ENCODE measurements at places on chromosomes 2 and 18.

DNA sequence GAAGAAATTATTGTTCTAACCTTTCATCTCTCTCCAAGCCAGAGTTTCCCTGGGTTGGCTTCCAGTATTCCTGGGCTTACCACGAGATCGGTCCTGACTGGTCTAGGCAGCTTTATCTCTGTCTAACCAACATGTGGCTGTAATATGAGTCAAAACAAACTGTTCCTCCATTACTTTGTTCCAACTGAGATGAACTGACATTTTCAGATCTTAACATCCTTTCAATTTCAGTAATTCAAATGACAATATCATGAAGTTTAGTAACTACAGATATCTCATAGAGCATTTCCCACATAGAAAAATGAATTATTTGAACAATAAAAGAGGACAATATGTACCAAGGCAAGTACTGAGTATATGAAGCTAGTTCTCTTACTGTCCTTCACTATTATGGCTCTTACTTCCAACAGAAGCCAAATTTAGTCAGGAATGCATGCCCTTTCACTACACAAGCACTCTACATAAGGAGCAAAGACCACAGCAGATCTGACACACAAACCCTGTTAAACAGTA, 15.5 kb downstream of the SLC25A12 start:
- DNase-seq = peak; percentile 40

- DNase-seq = no peak
These were observed 121.4 kb downstream of the KCNF1 start for GRCh38 chr2:11033114-11033513.

DNA sequence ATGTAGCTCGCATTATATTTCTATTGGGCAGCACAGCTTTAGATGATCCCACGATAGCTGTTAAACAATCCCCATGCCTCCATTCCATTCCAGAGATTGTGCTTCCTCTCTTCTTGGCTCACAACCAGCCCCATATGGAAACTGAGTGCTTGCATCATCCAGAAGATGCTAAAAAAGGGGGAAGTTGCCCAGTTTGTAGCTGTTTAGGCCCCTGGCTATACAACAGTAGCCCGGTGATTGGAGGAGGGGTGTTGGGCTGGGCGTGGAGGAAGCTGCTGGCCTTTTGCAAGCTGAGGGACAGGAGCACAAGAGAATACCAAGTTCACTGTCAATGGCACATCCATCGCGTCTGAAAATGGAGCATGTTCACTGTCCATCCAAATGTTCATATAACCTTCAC, 360.2 kb downstream of the ALK start:
- DNase-seq = no peak

DNA sequence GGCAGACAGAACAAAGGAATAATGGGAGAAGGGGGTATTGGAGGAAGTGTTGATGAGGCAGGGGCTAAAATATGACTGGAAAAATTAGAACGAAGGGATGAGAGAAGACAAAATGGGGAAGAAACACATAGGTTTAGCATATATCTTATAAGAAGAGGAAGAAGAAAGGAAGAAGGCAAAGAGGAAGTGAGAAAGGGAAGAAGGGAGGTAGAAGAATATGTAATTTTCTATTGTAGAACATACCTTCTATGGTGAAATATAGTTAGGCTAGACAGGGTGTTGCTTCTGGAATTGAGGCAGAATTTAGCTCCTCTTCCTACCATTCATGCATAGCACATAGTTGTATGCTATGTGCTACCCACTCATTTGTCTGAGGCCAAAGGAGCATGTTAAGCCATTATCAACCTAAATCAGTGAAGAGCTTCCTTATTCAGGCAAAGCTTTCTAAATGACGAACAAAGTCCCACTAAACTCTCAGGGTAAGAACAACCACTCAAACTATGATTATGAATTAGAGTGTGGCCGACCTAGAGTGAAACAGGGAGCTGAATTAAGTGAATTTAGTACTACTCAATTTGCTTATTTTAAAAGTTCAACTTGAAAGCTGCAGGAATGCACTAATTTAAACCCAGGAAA, 180.9 kb upstream of the GALNT5 start:
- DNase-seq = no peak

- no peak for DNase-seq
These were observed 77.4 kb downstream of the CTAGE1 start for GRCh38 chr18:22340331-22340730.

DNA sequence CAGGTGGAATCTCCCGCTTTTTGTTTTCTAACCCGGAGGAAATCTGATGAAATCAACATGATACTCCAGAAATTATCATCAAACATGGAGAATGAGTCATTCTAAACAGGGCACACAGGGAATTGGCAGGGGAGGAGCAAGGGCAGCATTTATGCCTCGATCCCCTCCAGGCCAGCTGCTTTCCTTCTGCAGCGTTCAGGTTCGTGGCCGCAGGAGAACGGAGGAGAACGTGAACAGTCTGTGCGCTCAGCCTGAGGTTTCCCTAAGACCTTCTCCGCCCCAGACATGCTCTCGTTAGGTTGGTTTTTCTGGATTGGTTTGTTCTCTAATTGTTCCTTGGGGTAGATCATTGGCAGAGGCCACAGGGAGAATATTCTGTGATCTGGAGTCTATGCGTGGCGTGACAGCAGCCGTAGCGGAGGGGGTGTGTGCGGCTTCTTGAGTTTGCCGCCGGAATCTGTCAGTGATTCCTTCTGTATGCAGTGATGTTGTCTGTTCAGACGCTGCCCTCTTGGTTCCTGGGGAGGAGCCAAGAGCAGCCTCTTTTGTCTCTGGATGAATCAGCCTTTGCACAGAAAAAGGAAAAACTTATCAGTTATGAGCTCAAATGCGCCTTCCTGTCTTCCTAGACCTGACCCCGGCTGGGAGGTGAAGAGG, 75.9 kb downstream of the SH3BP4 start:
- DNase-seq = peak; percentile 85

DNA sequence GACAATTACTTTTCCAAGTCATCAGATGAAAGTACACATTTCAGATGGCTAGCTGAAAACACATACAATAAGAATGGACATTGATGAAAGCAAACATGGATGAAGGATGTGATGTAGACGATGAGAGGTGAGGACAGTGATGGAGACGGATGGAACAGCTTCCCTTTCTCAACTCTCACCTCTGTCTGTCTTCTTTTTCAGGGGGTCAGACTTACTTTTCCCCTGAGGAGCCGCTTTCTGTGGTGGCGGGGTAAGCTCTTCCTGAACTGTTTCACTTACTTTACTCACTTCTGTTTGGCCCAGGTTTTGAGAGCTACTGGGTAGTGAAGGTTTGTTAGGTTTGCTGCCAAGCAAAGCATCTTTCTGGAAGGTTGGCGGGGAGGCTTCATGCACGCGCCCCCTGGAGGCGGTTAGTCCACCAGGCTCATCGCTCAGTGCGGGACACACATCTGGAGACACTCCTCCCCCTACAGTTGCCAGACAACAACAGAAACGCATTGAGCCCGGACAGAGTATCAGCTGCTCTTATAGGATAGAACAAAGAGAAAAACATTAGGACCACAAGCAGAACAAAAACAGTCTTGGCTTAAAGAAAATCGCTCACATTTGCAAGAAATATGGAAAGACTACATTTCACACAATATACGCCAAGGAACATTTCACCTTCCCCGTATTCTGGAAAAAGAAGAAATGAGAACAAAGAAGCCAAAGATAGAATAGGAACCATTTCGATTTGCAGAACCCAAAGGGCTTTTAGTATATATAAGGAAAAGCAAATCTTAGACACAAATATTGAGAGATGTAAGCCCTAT, 90.5 kb downstream of the MYOM1 start:
- DNase-seq = peak; percentile 69

DNA sequence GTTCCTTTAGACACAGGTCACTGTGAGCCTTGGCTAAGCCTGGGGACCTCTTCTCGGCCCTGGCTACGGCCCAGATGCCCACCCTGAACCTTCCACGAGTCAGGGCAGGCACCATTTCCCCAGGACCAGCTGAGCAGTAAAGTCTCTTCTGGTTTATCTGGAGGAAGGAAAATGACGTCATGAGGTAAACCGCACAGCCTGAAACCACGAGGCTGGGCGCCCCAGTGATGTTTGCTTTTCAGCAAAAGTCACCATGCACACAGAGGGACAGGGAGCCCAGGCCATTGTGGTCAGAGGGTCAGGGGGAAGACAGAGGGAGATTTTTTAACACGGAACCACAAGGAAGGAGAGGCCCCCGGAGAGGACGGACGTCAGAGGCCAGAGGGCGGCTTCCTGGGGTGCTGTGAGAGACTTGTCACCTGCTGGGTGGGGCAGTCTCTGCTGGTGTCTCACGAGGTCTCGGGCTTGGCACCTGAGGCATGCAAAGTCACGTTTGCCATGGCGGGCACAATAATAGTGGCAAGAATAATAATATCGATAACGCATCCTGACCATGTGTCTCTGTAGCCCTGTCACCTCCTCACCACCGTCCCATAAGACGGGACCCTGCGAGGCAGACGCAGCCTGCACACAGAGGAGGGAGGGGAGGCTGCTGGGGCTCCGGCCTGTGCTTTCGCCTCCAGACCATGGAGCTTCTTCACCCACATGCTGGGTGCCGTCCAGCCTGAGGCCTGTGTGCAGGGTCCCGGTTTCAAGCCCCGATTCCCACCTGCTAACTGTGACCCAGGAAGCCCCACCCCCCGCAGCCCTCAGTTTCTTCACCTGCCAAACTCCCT, 33.2 kb upstream of the FOSL2 start:
- peak; percentile 91 for DNase-seq

- peak; percentile 77 for DNase-seq
These were observed at the start of gene MOCOS for GRCh38 chr18:36187193-36187825. Gene MOCOS (plus strand): TSS chr18:36187497. CDS start chr18:36187540, 43 bp downstream.

DNA sequence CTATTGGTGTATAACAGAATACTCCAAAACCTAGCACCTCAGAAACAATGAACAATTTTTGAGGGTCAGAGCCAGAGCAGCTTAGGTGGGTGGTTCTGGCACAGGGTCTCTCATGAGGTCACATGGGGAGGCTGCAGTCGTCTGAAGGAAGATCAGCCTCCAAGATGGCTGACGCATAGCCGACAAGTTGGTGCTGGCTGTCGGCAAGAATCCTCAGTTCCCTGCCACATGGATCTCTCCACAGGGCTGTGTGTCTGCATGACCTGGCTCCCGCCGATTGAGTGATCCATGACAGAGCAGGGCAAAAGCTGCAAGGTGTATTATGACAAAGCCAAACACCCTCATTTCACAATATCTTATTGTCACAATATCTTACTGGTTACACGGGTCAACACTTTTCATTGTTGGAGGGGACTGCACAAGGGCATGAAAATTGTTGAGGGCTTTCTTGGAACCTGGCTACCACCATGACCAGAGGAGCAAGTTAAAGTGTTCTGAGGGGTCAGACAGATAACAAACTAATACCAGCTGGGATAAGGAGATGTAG, 4.2 kb downstream of the MYL12B start:
- DNase-seq = no peak

DNA sequence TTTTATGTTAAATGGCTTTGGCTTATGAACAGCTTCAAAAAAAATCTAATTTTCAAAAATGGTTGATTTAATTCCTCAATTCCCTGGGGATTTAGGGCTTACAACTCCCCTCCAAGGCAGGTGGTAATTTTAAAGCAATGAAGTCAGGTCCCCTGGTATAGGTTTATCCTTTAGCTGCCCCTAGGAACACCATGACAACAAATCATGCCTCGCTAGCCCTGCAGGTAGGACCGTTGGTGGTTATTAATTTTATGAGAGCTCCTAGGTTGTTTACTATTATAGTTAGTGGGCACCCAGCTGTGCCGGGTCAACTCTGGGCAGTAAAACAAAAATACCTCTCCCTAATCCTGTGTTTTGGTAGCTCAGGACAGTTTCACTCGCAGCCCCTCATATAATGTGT, 26.2 kb upstream of the MBOAT2 start:
- DNase-seq = no peak

GRCh38 chr2:162333968-162334367, 10.0 kb upstream of the GCA start:
- DNase-seq = peak; percentile 31

DNA sequence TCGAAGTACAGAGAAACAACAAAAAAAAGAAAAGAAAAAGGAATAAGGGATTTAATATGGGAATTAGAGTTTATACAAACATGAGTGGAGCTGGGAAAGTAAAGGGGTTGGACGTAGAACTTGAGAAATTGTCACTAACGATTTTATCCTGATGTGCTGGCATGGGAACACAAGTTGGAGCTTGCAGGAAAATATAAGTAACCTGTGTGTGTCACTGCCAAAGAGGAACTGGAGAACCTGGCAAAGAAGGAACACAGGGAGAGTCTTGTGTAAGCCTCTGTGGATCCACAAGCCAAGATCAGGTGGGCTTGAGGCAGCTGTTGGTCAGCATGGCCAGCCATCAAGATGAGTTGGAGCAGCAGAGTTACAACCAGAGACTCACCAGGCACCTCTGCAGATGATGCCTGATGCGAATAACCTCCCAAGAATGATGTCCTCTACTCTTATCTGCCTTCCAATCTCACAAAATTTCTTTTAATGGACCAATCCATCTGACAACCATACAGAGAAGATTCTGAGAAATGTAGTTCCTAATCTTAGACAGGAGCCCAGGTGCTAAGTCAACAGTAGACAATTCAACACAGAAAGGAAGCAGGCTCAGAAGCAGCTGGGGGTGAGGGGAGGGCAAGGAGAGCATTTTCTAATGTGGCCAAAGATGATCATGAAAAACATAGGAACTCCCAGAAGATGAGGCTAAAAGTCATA, 77.0 kb upstream of the SPOPL start:
- DNase-seq = no peak

DNA sequence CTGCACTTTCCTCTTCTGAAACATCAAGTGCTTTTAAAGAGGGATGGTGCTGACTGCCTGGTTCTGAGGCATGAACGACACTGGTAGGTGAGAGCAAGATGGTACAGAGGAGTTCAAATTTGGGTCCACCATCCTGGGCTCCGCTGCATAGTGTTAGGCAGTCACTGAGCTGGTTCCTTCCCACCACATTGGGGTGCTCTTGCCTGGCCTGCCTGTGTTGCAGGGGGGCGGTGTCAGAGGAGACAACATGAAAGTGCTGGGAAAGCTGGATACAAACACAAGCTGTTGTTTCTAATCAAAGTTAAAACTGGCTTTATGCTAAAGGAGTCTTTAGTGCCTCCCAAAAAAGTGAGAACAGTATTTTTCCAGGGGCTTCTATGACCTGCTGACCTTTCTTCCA, 258.1 kb downstream of the GBX2 start:
- no peak for DNase-seq

GRCh38 chr2:165067643-165068486, 112.5 kb upstream of the SLC38A11 start:
- DNase-seq = peak; percentile 79

DNA sequence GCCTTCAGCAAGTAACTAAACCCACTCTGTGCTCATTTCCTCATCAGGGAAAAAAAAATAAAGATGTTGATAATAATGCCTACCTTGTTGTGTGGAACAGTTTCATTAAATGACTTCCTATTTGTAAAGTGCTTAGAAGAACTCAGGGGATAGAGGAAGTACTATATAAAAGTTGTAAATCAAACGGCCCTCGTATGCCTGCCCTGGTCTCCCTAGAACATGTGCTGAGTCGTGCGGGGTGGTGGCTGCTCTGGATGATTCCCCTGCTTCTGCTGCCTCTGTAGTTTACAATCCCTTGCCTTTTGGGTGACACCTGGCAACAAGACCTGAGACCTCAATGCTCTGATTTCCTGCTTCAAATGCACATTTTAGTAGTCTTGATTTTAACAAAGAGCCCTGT, 170.0 kb downstream of the CERS6 start:
- no peak for DNase-seq

- no peak for DNase-seq
These were observed 893.8 kb upstream of the POU3F3 start for GRCh38 chr2:103960129-103960513.

GRCh38 chr2:86225581-86225980, 26.3 kb downstream of the MRPL35 start:
- no peak for DNase-seq
